Gastrocnemius medialis (tissue), 4 donors: ENCODE measurements at places on chromosomes 5 and 9. TPM values are rescaled to one million over a fixed set of nuclear protein-coding genes. Genes with fewer than 3 reads are reported as not detected.

The CXXC5 gene
- total RNA-seq = 52.2 TPM

The SPATA6L gene
- 0.39 TPM for total RNA-seq

The LCP2 gene
- 3.2 TPM for total RNA-seq

GRCh38 chr5:66842540-66842939, 246.3 kb downstream of the MAST4 start:
- no peaks in the 10 kb centered on the region for H3K4me1 ChIP-seq
- H3K27me3 ChIP-seq = no peaks in the 10 kb centered on the region
- no peaks in the 10 kb centered on the region for H3K36me3 ChIP-seq
- DNase-seq = no peak

DNA sequence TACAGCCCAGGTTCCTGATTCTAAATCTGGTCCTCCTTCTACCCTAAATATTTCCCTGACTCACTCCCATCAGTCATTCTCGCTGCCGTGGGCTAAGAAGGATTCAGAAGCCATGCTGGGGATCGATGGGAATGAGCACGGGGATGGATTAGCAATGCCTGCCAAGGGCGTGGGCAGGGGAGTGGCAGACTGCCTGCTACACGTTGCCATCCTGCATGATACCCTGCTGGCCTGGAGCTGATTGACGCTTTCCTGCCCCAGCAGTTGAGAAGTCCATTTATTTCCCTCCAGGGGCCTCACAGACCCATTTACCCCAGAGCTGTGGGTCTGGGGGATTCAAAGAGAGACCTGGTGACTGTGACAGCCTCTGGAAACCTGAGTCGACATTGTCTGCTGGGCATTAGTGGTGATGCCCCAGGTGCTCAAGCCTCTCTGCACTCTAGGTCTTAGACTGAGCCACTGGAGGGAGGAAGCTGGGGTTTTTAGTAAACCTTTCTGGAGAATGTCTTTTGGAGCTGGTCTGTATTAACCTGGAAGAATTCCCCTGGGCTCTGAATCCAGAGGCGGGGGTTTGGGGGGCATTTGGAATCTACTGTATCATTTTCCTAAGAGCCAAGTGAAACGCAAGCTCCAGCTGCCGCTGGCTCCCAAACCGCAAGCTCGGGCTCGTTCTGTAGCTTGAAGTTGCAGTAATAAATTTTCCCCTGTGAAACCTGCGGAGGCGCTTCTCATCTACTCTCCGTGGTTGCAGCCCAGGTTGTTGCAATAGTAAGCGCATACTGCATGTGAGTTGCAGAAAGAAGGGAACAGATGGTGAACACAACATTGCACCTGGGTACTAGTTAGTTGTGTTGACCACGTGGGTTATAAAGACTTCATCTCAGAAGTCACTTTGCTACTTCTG, 76.3 kb upstream of the RAPGEF1 start:
- H3K27me3 ChIP-seq = peaks cover 18% of the 10 kb centered on the region
- no peaks in the 10 kb centered on the region for H3K36me3 ChIP-seq
- H3K4me1 ChIP-seq = no peaks in the 10 kb centered on the region

DNA sequence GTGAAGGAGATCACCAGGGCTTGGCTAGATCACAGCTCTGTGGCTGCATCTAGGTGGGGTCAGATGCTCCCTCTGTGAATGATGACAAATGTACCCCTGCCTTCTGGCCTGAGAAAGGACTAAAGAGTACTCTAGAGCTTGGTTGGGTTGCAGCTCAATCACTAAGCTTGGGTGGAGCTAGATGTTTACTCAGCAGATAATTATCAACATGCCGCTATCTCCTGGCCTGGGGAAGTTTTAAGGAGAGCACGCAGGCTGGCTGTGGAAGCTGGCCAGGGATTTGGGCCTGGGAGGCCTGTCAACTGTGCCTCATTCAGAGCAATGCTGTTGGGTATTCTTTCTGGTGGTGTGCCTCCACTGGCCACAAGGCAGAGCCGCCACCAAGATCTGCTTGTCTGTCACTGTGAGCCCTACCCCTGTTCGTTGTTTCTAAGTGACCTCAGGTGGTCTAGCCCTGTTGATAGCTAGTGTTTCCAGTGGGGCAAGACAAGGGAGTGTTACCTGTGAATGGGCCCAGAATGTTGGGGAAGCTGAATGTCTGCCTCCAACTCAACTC, 181.7 kb downstream of the ADGRV1 start:
- no peaks in the 10 kb centered on the region for H3K27me3 ChIP-seq
- DNase-seq = no peak
- no peak overlapping the region for H3K4me3 ChIP-seq
- no peaks in the 10 kb centered on the region for H3K36me3 ChIP-seq
- H3K27ac ChIP-seq = no peak overlapping the region

GRCh38 chr5:10418654-10419345, 22.9 kb upstream of the ROPN1L start:
- H3K4me1 ChIP-seq = no peaks in the 10 kb centered on the region
- peaks cover 89% of the 10 kb centered on the region for H3K36me3 ChIP-seq
- H3K27me3 ChIP-seq = no peaks in the 10 kb centered on the region
- no peak overlapping the region for H3K27ac ChIP-seq
- H3K4me3 ChIP-seq = no peak overlapping the region

DNA sequence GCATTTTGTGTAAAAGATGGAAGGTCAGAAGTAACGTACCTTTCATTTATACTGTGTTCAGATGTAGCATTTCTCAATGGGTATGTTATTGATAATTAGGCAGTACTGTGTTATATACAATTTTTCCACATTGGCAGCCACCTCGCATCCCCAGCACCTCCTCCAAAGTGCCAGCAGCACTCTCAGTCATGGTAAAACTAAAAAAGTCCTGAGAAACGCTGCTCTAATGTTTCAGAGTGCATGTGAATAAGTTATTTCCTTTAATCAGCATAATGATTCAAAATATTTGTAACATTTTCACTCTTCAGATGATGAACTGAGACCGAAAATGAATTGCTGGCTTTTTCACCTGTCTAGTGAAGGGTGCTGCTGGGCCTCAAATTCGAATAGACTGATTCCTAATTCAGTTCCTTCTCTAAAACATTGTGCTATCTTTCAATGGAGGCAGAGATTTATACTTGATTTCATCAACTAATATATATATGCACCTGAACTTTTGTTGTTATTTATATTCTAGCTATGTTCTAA, 79.9 kb upstream of the ANKRD55 start:
- H3K4me1 ChIP-seq = no peaks in the 10 kb centered on the region
- H3K27ac ChIP-seq = no peak overlapping the region
- H3K4me3 ChIP-seq = no peak overlapping the region

DNA sequence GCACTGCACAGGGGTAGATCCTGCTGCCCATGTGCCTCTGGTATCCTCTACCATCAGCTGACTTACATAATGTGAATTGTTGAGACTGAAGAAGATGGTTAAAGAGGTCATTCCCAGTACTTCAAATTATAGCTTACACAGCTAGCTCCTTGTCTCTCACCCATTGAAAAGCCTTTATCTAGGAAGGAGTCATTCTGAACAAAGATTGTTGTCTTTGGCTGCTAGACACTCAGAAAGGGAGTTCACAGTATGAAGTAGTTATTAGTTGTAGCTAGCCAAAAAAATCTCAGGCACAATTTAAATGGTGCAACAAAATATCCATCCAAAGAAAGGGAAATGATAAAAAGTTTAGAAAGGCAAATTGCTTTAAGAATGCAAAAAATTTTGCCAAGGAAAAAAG, 102.0 kb upstream of the NREP start:
- peaks cover 12% of the 10 kb centered on the region for H3K4me1 ChIP-seq
- H3K4me3 ChIP-seq = no peak overlapping the region
- no peaks in the 10 kb centered on the region for H3K27me3 ChIP-seq

GRCh38 chr9:33135470-33135958, 31.6 kb downstream of the B4GALT1 start:
- H3K27me3 ChIP-seq = no peaks in the 10 kb centered on the region
- peaks cover 76% of the 10 kb centered on the region for H3K4me1 ChIP-seq
- no peak for DNase-seq
- peak overlapping the region; percentile 54 for H3K27ac ChIP-seq
- no peaks in the 10 kb centered on the region for H3K36me3 ChIP-seq

DNA sequence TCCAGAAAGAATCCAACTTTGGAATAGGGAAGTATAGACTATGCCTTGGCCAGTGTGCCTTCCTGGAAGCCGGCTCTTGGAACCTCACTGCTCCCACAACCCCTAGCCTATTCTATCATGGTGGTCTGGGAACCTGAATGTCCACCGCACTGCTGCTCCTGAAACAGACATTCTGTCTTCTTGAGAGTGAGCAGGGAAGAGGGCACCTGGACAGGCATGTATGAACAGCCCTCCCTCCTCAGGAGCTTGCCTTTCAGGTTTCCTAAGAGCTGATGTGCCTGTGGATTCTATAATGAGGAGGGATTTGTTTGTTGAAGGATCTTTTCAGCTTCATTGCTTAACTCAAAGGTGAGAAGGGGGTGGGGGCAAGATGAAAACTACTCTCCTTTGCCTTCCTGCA, 55.1 kb upstream of the XPA start:
- H3K27ac ChIP-seq = no peak overlapping the region
- H3K4me1 ChIP-seq = no peaks in the 10 kb centered on the region
- H3K36me3 ChIP-seq = no peaks in the 10 kb centered on the region
- H3K27me3 ChIP-seq = no peaks in the 10 kb centered on the region
- no peak for DNase-seq
